ENCODE measurements at places on chromosomes 12 and 14. TPM values are rescaled to one million over a fixed set of nuclear protein-coding genes. Genes with fewer than 3 reads are reported as not detected.
A peak's percentile ranks its signal among the peaks of the same experiment; 100 is the strongest.

Gene DTX1
- total RNA-seq = 3.4 TPM

Gene OR4E2
- not detected for total RNA-seq

- DNase-seq = peak; percentile 84
- peaks cover 5% of the 10 kb centered on the region for H3K27me3 ChIP-seq
- H3K4me1 ChIP-seq = peaks cover 4% of the 10 kb centered on the region
- peak overlapping the region; percentile 43 for H3K4me3 ChIP-seq
- H3K36me3 ChIP-seq = no peaks in the 10 kb centered on the region
- no peak overlapping the region for H3K27ac ChIP-seq
These were observed 3.3 kb upstream of the EXOC3L4 start for GRCh38 chr14:103091041-103091882.

GRCh38 chr12:65335981-65336380 is 57.5 kb downstream of the MSRB3 start:
- no peak overlapping the region for H3K4me3 ChIP-seq
- H3K36me3 ChIP-seq = no peaks in the 10 kb centered on the region
- no peak for DNase-seq
- no peak overlapping the region for H3K27ac ChIP-seq

Gene CD4
- total RNA-seq = 11.1 TPM

DNA sequence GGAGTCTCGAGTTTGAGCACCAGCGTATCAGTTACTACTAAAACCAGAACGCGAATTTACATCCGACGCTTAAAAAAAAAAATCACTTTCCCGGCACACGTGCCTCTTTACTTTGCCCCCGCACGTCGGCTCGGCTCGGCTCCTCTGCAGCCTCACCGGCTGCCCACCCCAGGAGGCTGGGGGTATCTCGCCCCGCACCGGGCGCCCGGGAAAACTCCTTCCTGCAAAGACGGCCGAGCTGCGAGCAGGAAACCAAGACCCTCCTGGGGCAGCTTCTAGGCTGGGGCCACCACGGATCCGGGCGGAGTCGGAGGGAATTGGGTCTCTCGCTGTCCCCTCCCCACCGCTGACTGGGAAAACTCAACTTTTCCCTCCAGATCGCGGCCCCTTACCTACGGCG is 610 bp downstream of the VSIG10 start:
- DNase-seq = peak; percentile 17
- H3K27me3 ChIP-seq = peaks cover 15% of the 10 kb centered on the region
- peaks cover 7% of the 10 kb centered on the region for H3K4me1 ChIP-seq
- no peak overlapping the region for H3K27ac ChIP-seq
- H3K4me3 ChIP-seq = peak overlapping the region; percentile 73

GRCh38 chr12:124917135-124917840 is 2.8 kb upstream of the UBC start:
- peaks cover 83% of the 10 kb centered on the region for H3K4me1 ChIP-seq
- DNase-seq = peak; percentile 97
- H3K4me3 ChIP-seq = peak overlapping the region; percentile 100
- H3K36me3 ChIP-seq = peaks cover 29% of the 10 kb centered on the region
- peak overlapping the region; percentile 100 for H3K27ac ChIP-seq
- no peaks in the 10 kb centered on the region for H3K27me3 ChIP-seq

- H3K4me1 ChIP-seq = no peaks in the 10 kb centered on the region
- no peaks in the 10 kb centered on the region for H3K36me3 ChIP-seq
- H3K4me3 ChIP-seq = no peak overlapping the region
- H3K27ac ChIP-seq = no peak overlapping the region
- peaks cover 2% of the 10 kb centered on the region for H3K27me3 ChIP-seq
These were observed 477.9 kb downstream of the MED13L start for GRCh38 chr12:115799610-115800009.

DNA sequence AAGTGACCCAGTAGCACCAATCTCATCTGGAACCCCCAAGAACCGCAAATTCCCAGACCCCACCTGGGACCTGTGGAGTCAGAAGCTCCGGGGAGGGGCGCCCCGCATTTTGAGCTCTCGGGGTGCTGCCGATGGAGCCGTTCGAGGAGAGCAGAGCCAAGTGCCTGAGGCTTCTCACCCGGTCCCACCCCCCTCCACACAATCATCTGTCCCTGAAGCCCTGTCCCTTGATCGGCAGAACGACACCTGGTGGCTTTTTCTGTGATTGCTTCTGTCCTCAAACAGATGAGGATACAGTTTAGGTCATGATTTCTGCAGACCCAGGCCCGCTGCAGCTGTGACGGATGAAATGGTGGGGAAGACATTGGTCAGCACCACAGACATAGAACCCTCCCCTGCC is 74.7 kb downstream of the NOC4L start:
- peaks cover 4% of the 10 kb centered on the region for H3K4me1 ChIP-seq
- peak; percentile 61 for DNase-seq
- peaks cover 14% of the 10 kb centered on the region for H3K27me3 ChIP-seq
- no peak overlapping the region for H3K4me3 ChIP-seq

DNA sequence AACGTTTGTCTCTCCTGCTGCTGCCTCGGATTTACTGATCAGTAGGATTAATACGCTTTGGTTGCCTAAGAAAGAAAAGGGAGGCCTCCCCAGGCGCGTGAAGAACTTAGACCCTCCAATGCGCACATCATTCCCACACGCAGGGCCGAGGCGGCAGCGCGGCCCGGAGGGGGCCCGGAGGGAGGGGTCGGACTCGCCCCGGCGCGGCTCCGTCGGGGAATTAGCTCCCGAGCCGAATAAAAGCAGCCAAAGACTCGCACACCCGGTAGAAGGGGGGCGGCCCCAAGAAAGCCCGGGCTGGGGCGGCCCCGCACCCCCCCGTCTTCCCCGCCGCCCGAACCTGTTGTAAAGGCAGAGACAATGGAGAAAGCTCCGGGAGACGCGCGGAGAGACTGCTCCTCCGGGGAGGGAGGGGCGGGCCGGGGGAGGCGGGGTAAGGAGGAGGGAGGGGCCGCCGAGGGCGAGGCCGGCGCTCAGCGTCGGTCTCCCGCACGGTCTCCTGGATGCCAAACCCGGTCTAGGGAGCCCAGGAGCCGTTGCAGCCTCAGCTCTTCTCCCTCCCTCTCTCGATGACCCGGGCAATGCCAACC is at the start of gene NELL2:
NELL2 (minus strand) TSS at position 362 of the 590 bp plus-strand sequence. CDS start 446 bp downstream, outside the sequence.
- H3K27me3 ChIP-seq = no peaks in the 10 kb centered on the region
- H3K4me3 ChIP-seq = peak within 1 kb of the TSS; percentile 98
- H3K27ac ChIP-seq = peak within 1 kb of the TSS; percentile 96

- H3K4me3 ChIP-seq = no peak overlapping the region
- no peaks in the 10 kb centered on the region for H3K27me3 ChIP-seq
- peaks cover 40% of the 10 kb centered on the region for H3K36me3 ChIP-seq
- peaks cover 6% of the 10 kb centered on the region for H3K4me1 ChIP-seq
- H3K27ac ChIP-seq = no peak overlapping the region
- DNase-seq = no peak
These were observed 11.8 kb downstream of the SLC25A47 start for GRCh38 chr14:100334904-100335303.

DNA sequence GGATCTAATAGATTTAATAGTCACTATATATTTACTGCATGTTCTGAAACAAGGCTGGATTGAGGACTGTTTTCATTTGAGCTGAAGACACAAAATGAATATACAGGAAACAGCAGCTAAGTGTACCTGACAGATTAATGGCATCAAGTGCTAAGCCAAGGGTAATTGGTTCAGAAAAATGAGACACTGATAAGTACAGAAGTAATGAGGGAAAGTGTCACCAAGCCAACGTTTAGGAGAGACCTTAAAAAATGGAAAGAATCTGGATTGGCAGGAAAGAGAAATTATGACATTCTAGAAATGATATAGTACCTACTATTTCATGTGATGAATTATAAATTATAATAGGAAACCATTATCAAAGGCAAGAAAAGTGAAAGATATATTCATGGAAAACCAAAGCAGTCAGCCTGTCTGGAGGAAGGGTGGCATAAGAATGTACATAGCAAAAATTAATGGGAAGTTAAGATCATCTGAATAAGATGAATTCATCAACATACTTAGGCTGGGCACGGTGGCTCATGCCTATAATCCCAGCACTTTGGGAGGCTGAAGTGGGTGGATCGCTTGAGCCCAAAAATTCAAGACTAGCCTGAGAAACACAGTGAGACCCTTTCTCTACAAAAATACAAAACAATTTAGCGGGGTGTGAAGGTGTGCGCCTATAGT is 21.0 kb upstream of the DUSP16 start:
- H3K36me3 ChIP-seq = no peaks in the 10 kb centered on the region
- H3K27ac ChIP-seq = peak overlapping the region; percentile 82
- no peak for DNase-seq
- H3K27me3 ChIP-seq = peaks cover 1% of the 10 kb centered on the region

- H3K4me1 ChIP-seq = peaks cover 10% of the 10 kb centered on the region
- DNase-seq = no peak
- no peak overlapping the region for H3K27ac ChIP-seq
- peaks cover 36% of the 10 kb centered on the region for H3K27me3 ChIP-seq
- no peaks in the 10 kb centered on the region for H3K36me3 ChIP-seq
These were observed 4.1 kb downstream of the CYP46A1 start for GRCh38 chr14:99688210-99688581.

DNA sequence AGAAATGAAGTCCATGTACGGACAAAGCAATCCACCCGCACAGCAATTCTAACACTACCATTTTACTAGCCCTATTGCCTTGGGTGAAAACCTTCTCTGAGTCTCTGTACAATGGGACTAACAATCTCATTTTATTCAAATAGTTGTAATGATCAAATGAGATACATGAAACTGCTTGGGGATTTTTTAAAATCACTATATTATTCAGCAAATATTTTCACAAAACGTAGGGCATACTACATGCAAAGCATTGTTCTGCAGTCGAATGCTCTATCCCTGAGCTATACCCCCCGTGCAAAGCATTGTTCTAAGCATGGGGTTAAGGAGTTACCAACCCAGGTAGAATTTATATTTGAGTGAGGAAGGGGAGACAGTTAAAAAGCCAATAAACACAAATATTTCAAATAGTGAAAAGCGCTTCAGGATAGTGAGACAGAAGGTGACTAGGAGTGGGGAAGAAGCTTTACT is 554 bp upstream of the ATF7 start:
- H3K4me1 ChIP-seq = peaks cover 35% of the 10 kb centered on the region
- H3K4me3 ChIP-seq = peak overlapping the region; percentile 97
- peaks cover 2% of the 10 kb centered on the region for H3K36me3 ChIP-seq
- H3K27me3 ChIP-seq = no peaks in the 10 kb centered on the region
- H3K27ac ChIP-seq = peak overlapping the region; percentile 98

Gene OTOGL
- total RNA-seq = not detected

DNA sequence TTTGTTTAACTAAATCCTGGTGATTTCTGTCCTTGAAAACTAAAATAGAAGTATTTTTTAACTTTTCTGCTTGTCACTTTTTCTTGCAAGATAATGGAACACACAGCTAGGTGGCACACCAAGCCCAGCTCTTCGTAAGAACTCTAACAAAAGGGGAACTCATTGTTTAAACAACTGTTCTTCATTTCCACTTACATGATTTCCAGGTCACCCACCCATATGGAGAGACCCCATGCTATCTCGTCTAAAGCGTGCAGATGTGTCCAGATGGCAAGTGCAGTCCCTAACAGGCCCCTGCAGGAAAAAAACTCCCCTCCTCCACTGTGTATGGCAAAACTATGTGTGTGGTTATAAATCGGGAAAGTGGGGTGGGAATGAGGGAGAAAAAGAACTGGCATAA is 43.3 kb upstream of the NT5DC3 start:
- no peaks in the 10 kb centered on the region for H3K27me3 ChIP-seq
- H3K4me3 ChIP-seq = no peak overlapping the region
- no peaks in the 10 kb centered on the region for H3K36me3 ChIP-seq
- H3K4me1 ChIP-seq = peaks cover 42% of the 10 kb centered on the region
- no peak overlapping the region for H3K27ac ChIP-seq
- peak; percentile 74 for DNase-seq

DNA sequence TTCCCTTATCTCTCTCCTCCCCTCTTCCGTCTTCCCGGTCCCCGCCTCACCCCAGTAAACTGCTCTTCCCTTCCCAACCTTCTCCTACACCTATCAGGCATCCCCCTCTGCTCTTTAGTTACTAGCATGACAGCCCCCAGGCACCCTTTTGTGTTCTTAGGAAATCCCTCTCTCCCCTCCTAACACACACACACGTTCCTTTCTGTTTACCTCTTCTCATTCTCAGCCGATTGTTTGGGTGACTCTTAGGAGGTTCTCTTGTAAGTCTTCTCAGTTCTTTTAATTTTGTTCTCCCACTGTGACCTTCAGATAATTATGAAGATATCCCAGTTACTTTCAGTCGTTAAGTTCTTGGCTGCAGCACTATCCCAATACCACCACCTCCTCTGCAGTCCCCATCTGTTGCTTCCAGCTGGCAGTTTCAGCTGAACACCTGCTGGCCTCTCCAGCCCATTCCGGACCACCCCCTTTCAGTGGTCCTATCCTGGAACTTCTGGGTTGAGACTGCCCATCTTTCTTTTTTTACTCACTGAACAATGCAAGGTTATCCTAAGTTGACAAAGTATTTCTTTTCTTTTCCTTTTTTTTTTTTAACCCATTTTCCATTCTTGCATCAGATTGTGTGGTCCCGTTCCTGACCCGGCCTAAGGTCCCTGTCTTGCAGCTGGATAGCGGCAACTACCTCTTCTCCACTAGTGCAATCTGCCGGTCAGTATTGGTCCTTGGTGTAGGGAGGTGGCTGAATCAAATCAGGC is 711 bp downstream of the MARS1 start:
- H3K4me1 ChIP-seq = peaks cover 27% of the 10 kb centered on the region
- peaks cover 51% of the 10 kb centered on the region for H3K36me3 ChIP-seq
- peak overlapping the region; percentile 97 for H3K4me3 ChIP-seq
- H3K27ac ChIP-seq = peak overlapping the region; percentile 95

Gene LBHD2
- total RNA-seq = not detected

Gene HOXC4
- total RNA-seq = 0.89 TPM

- H3K27ac ChIP-seq = peak overlapping the region; percentile 21
- DNase-seq = peak; percentile 11
- no peak overlapping the region for H3K4me3 ChIP-seq
- no peaks in the 10 kb centered on the region for H3K27me3 ChIP-seq
- H3K36me3 ChIP-seq = no peaks in the 10 kb centered on the region
These were observed 70.4 kb downstream of the TMEM116 start for GRCh38 chr12:111942557-111942956.

- peaks cover 2% of the 10 kb centered on the region for H3K27me3 ChIP-seq
- no peak overlapping the region for H3K4me3 ChIP-seq
- H3K27ac ChIP-seq = no peak overlapping the region
- H3K36me3 ChIP-seq = no peaks in the 10 kb centered on the region
These were observed 47.9 kb downstream of the NUAK1 start for GRCh38 chr12:106090591-106091445.

DNA sequence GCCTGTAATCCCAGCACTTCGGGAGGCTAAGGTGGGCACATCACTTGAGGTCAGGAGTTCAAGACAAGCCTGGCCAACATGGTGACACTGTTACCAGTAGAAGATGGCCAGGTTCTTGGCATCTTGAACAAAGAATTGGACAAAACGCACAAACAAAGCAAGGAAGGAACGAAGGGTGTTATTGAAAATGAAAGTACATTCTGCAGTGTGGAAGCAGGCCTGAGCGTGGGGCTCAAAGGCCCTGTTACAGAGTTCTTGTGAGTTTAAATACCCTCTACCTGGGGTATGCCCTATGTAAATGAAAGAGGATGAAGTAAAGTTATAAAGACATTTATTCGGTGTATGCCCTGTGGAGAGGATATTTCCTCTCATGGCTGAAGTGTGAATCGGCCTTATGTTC is 20.8 kb upstream of the CDK17 start:
- H3K27ac ChIP-seq = peak overlapping the region; percentile 82
- no peaks in the 10 kb centered on the region for H3K27me3 ChIP-seq
- H3K36me3 ChIP-seq = no peaks in the 10 kb centered on the region
- DNase-seq = peak; percentile 41

GRCh38 chr12:2833327-2833726 is 1.5 kb downstream of the NRIP2 start:
- H3K27ac ChIP-seq = no peak overlapping the region
- H3K27me3 ChIP-seq = no peaks in the 10 kb centered on the region
- H3K4me3 ChIP-seq = no peak overlapping the region
- no peak for DNase-seq
- H3K4me1 ChIP-seq = peaks cover 16% of the 10 kb centered on the region

Gene TMEM63C
- total RNA-seq = 3.3 TPM

Data from activated CD8-positive, alpha-beta T cell treated with anti-CD3 and anti-CD28 coated beads for 36 hours (primary cell).